ENCODE measurements at places on chromosomes 6 and 20.

- DNase-seq, result no peak
Observed at GRCh38 chr20:10739134-10739533, 65.3 kb upstream of the JAG1 start.

DNA sequence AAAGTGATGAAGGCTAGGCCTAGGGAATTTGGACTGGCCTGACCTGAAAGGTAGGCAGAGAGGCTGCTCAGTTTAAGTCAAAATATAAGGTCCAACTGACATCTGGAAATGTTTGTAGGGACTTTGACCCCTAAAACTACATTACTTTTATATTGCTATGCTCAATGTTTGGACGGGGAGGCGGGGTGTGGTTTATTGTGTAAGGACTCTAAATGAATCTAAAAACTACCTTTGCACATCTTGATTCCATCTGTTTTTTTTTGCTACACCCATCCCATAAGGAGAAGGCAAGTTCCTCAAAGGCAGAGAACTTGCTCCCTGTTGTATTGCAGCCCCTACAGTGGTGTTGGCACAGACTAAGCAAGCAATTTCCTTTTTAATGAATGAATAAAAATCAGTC is 227.1 kb downstream of the HACE1 start:
- DNase-seq, result no peak

GRCh38 chr20:56715902-56716519 is 86.9 kb downstream of the TFAP2C start:
- DNase-seq, result no peak

GRCh38 chr20:9755301-9755700 is 83.6 kb downstream of the PAK5 start:
- no peak for DNase-seq

DNA sequence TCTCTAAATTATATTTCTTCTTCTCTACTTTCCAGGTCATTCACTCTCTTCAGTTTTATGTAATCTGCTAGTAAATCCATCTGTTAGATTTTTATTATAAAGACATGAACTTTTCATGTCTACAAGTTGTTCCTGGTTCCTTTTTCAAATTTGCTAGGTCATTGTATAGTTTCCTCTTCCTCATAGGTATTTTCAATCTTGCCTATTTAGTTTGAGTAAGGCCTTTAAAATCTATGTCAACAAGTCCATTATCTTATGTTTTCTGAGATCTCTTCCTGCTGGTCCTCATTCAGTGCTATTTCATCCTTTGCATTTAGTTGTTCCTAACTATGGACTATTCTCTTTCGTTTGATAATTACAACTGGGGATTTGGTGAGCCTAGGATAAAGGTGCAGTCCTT is 11.0 kb downstream of the RRBP1 start:
- no peak for DNase-seq

Data from natural killer cell treated with Interleukin-12 subunit alpha and Interleukin-12 subunit beta and Interleukin-15 and Interleukin-18, amount 100 ng/mL, for 72 hours (primary cell).